Stimulated activated naive B cell treated with anti-CD40 and anti-IgM and Interleukin-4, amounts not matched to agents 10 μg/mL and 1 μg/mL and 100 μg/mL, for 72 hours (primary cell): ENCODE measurements at places on chromosomes 1 and 21.

- DNase-seq: peak; percentile 4
- H3K27me3 ChIP-seq: peaks cover 18% of the 10 kb centered on the region
- peak overlapping the region; percentile 85 for H3K4me3 ChIP-seq
- H3K4me1 ChIP-seq: peaks cover 7% of the 10 kb centered on the region
These were observed 55.5 kb downstream of the GABPA start for GRCh38 chr21:25790122-25790877.

- no peaks in the 10 kb centered on the region for H3K36me3 ChIP-seq
- no peak for DNase-seq
- peaks cover 18% of the 10 kb centered on the region for H3K4me1 ChIP-seq
- no peak overlapping the region for H3K27ac ChIP-seq
- peak overlapping the region; percentile 50 for H3K4me3 ChIP-seq
- H3K27me3 ChIP-seq: peaks cover 9% of the 10 kb centered on the region
These were observed 49.4 kb upstream of the PARP1 start for GRCh38 chr1:226457307-226457712.

- H3K4me1 ChIP-seq: peaks cover 65% of the 10 kb centered on the region
- DNase-seq: peak; percentile 62
- H3K27ac ChIP-seq: peak overlapping the region; percentile 60
- H3K36me3 ChIP-seq: peaks cover 2% of the 10 kb centered on the region
- peak overlapping the region; percentile 60 for H3K4me3 ChIP-seq
These were observed 28.2 kb downstream of the BATF3 start for GRCh38 chr1:212671342-212672031.

DNA sequence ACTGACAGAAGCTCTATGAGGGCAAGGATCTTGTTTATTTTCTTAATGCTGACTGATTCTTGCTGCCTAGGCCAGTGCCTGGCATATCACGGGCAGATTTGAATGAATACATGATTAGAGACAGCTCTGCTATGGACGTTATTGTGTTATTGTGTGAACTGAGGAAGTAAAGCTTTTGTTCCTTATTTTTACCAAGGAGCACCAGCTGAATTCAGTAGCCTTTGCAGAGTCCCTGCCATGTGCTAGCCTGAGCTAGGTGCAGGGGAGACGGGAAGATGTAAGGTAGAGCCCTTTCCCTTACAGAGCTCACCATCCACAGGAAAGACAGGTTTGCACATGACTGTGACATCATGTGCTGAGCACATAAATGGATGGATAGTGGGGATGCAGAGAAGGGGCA is 36.0 kb upstream of the SCMH1 start:
- H3K4me3 ChIP-seq: no peak overlapping the region
- no peaks in the 10 kb centered on the region for H3K36me3 ChIP-seq
- H3K27ac ChIP-seq: no peak overlapping the region
- H3K4me1 ChIP-seq: peaks cover 5% of the 10 kb centered on the region
- no peak for DNase-seq

GRCh38 chr1:56397811-56398231 is 181.5 kb downstream of the PLPP3 start:
- H3K36me3 ChIP-seq: peaks cover 4% of the 10 kb centered on the region
- H3K27ac ChIP-seq: no peak overlapping the region
- peaks cover 15% of the 10 kb centered on the region for H3K4me1 ChIP-seq
- H3K4me3 ChIP-seq: no peak overlapping the region
- H3K27me3 ChIP-seq: peaks cover 4% of the 10 kb centered on the region
- no peak for DNase-seq

GRCh38 chr21:43740497-43741156 is 21.7 kb downstream of the PDXK start:
- H3K27ac ChIP-seq: peak overlapping the region; percentile 81
- peaks cover 33% of the 10 kb centered on the region for H3K4me1 ChIP-seq
- no peaks in the 10 kb centered on the region for H3K27me3 ChIP-seq
- no peak for DNase-seq
- peak overlapping the region; percentile 65 for H3K4me3 ChIP-seq

- no peak for DNase-seq
- no peak overlapping the region for H3K4me3 ChIP-seq
- H3K27ac ChIP-seq: no peak overlapping the region
- H3K36me3 ChIP-seq: peaks cover 2% of the 10 kb centered on the region
- no peaks in the 10 kb centered on the region for H3K4me1 ChIP-seq
- H3K27me3 ChIP-seq: no peaks in the 10 kb centered on the region
These were observed 49.5 kb downstream of the DR1 start for GRCh38 chr1:93395195-93395594.

DNA sequence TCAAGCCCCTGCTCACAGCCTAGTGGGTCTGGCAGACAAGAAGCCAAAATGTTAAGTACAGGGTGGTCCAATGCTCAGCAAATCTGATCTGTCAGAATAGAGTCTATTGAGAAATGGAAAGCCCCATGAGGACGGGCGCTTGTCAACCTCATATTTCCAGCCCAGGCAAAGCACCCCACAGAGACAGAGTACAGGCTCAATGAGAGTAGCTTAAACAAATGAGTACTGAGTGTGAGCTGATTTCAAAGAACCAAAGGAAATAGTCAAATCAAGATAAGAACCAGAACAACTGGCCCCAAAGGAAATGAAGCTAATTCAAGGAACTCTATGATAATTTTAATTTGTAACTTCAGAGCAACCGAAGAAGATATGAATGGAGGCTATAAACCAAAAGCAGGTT is 44.6 kb upstream of the SLC30A1 start:
- no peaks in the 10 kb centered on the region for H3K36me3 ChIP-seq
- no peaks in the 10 kb centered on the region for H3K27me3 ChIP-seq
- H3K4me1 ChIP-seq: peaks cover 5% of the 10 kb centered on the region
- H3K27ac ChIP-seq: no peak overlapping the region

DNA sequence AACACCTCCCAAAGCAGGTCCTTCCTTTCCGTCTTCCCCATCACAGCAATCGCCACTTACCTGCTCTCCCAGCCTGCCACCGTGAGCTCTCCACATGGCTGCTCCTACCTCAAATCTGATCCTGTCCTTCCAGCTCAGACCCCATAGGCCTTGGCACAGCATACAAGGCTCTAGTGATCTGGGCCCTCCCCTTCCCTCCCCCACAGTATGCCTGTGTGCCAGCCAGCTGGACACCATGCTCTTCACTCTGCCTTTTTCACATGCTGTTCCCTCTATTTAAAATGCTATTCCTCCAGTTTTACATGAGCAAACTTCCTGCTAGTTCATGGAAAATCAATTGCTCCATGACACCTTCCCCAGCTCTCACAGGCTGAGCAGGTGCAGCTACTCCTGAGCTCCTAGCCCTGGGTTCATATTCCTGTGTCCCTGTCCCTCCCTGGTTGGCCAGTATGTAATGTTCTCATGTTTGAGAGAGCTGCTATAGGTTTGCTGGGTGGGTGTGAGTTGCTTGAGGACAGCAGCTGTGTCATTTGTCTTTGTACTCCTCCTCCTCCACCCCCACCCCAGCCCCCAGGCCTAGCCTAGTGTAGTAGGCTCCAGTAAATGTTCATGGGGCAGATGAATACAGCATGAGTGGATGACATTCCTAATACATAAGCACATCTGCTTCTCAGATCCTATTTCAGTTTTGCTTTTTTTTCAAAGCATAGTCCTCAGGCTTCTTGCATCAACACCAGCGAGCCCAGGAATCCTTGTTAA is 6.3 kb upstream of the TNNT2 start:
- peaks cover 46% of the 10 kb centered on the region for H3K27me3 ChIP-seq
- H3K36me3 ChIP-seq: no peaks in the 10 kb centered on the region
- H3K4me1 ChIP-seq: no peaks in the 10 kb centered on the region
- H3K4me3 ChIP-seq: no peak overlapping the region
- no peak overlapping the region for H3K27ac ChIP-seq

GRCh38 chr1:201499795-201500669 is 6.9 kb downstream of the CSRP1 start:
- H3K27ac ChIP-seq: no peak overlapping the region
- H3K27me3 ChIP-seq: no peaks in the 10 kb centered on the region
- no peaks in the 10 kb centered on the region for H3K4me1 ChIP-seq

- H3K4me1 ChIP-seq: peaks cover 41% of the 10 kb centered on the region
- no peaks in the 10 kb centered on the region for H3K27me3 ChIP-seq
- H3K4me3 ChIP-seq: peak within 1 kb of the TSS; percentile 92
- peaks cover 8% of the 10 kb centered on the region for H3K36me3 ChIP-seq
- peak within 1 kb of the TSS; percentile 98 for H3K27ac ChIP-seq
These were observed at the start of gene COA7 for GRCh38 chr1:52697795-52698674. Gene COA7, minus strand, starts transcription at chr1:52698347. Its CDS starts 21 bp downstream, at chr1:52698326.

- no peaks in the 10 kb centered on the region for H3K4me1 ChIP-seq
- H3K4me3 ChIP-seq: no peak overlapping the region
- no peak for DNase-seq
- no peaks in the 10 kb centered on the region for H3K36me3 ChIP-seq
These were observed 28.1 kb downstream of the SFPQ start for GRCh38 chr1:35164893-35165292.

GRCh38 chr1:227798078-227798802 is 17.2 kb upstream of the PRSS38 start:
- H3K4me1 ChIP-seq: no peaks in the 10 kb centered on the region
- no peak for DNase-seq
- peaks cover 28% of the 10 kb centered on the region for H3K27me3 ChIP-seq
- H3K36me3 ChIP-seq: no peaks in the 10 kb centered on the region

DNA sequence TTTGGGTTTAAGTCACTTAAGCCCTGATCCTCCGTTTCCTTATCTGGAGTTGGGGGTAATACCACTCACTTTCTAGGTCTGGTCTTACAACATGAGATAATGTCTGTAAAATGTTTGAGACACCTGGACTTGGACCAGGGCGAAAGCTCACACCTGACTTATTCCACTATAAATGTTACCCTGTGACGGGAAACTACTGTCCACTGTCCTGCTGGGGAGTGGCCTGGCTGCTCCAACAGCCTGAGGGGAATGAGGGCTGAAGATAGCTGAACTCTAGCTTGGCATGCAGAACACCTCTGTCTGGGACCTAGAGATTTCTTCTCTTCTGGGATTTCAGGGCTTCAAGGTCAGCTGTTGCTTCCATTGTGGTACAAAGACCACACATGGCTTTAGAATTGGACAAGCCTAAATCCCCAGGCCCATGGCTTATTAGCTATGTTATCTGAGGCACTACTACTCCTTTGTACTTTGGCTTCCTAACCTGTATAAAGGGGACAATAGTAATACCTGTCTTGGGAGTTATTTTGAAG is 9.5 kb upstream of the A3GALT2 start:
- peaks cover 29% of the 10 kb centered on the region for H3K4me1 ChIP-seq
- no peak overlapping the region for H3K27ac ChIP-seq
- no peaks in the 10 kb centered on the region for H3K27me3 ChIP-seq
- DNase-seq: no peak
- peaks cover 70% of the 10 kb centered on the region for H3K36me3 ChIP-seq
- H3K4me3 ChIP-seq: no peak overlapping the region

DNA sequence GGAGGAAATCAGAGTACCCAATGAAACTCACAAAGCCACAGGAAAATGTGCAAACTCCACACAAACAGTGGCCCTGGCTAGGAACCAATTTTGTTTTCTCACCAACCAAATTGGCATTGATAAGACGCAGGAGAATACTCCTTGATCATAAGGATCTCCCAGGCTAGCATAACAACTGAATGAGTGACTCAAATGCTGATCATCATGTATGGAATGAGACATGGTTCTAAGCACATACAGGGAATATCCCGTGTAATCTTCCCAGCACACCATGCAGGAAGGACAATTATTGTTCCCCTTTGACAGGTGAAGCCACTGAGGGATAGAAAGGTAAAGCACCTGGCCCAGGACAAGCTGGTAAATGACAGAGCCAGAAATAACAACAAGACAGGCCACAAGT is 180.0 kb upstream of the DUSP10 start:
- H3K27ac ChIP-seq: no peak overlapping the region
- DNase-seq: no peak
- no peaks in the 10 kb centered on the region for H3K36me3 ChIP-seq
- no peaks in the 10 kb centered on the region for H3K27me3 ChIP-seq

DNA sequence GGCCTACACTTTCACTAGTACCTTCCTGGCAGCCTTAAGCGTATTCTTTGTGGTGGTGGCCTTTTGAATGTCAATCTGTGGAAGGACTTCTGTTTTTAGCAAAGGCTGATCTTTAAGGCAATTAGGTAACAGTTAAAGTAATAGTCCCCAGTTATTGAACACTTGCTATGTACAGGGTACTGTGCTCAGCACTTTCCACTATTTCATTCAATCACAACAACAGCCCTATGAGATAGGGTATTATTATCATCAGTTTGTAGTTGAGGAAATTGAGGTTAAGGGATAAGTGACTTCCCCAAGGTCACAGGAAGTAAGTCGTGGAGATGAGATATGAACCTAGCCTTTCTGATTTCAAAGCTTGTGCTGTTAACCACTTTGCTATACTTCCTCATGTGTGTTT is 185.7 kb downstream of the ST6GALNAC3 start:
- no peak overlapping the region for H3K4me3 ChIP-seq
- no peaks in the 10 kb centered on the region for H3K36me3 ChIP-seq
- no peaks in the 10 kb centered on the region for H3K27me3 ChIP-seq
- H3K4me1 ChIP-seq: peaks cover 40% of the 10 kb centered on the region
- DNase-seq: no peak
- H3K27ac ChIP-seq: no peak overlapping the region

DNA sequence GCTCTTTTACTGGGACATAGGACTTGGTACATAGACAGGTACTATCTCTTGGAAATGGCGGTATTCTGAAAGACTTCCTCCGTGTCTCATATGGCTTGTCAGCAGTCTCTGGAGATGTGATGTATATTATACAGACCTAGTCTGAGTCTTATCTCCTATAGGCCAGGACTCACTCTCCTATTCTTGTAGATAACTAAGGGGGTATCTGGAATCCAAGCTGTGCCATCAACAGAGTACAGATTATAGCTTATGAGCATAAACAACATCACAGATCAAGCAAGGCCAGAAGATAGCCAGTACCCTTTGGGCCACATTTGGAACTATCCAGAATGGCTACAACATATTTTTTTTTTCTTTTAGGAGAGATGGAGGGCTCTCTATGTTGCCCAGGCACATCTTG is 16.1 kb upstream of the RIMKLA start:
- H3K27me3 ChIP-seq: peaks cover 33% of the 10 kb centered on the region
- DNase-seq: no peak
- peaks cover 6% of the 10 kb centered on the region for H3K4me1 ChIP-seq
- H3K4me3 ChIP-seq: no peak overlapping the region
- no peak overlapping the region for H3K27ac ChIP-seq

GRCh38 chr1:195735140-195735539 is 873.1 kb downstream of the KCNT2 start:
- H3K27me3 ChIP-seq: no peaks in the 10 kb centered on the region
- no peaks in the 10 kb centered on the region for H3K36me3 ChIP-seq
- H3K4me1 ChIP-seq: no peaks in the 10 kb centered on the region
- H3K27ac ChIP-seq: no peak overlapping the region
- H3K4me3 ChIP-seq: no peak overlapping the region
- no peak for DNase-seq

DNA sequence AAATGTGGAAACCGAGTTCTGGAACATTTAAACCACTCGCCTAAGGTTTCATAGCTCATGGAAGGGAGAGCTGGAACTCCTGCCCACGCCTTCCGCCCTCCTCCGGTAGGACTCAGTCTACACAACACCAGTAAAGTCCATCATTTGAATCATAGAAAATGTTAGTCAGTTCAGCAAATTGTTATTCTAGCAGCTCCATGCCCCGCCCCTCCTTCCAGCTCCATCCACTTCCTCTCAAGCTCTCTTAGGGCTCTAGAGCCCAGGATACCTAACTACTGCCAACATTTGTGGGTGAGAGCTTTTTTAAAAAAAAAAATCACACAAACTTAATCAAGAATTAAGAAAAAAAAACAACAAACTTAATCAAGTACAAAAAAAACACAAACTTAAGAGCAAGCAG is 121.8 kb downstream of the TBX15 start:
- no peak for DNase-seq
- H3K4me3 ChIP-seq: no peak overlapping the region
- H3K27me3 ChIP-seq: no peaks in the 10 kb centered on the region
- no peak overlapping the region for H3K27ac ChIP-seq
- H3K36me3 ChIP-seq: no peaks in the 10 kb centered on the region

GRCh38 chr1:164495905-164496304 is 63.1 kb upstream of the PBX1 start:
- H3K4me3 ChIP-seq: no peak overlapping the region
- no peaks in the 10 kb centered on the region for H3K27me3 ChIP-seq
- no peaks in the 10 kb centered on the region for H3K36me3 ChIP-seq
- H3K4me1 ChIP-seq: no peaks in the 10 kb centered on the region
- no peak overlapping the region for H3K27ac ChIP-seq
